Central memory CD4-positive, alpha-beta T cell (primary cell): ENCODE measurements at places on chromosomes 6 and 20.

GRCh38 chr6:13005994-13006393 lies 289.4 kb downstream of the PHACTR1 start:
- DNase-seq, result no peak

DNA sequence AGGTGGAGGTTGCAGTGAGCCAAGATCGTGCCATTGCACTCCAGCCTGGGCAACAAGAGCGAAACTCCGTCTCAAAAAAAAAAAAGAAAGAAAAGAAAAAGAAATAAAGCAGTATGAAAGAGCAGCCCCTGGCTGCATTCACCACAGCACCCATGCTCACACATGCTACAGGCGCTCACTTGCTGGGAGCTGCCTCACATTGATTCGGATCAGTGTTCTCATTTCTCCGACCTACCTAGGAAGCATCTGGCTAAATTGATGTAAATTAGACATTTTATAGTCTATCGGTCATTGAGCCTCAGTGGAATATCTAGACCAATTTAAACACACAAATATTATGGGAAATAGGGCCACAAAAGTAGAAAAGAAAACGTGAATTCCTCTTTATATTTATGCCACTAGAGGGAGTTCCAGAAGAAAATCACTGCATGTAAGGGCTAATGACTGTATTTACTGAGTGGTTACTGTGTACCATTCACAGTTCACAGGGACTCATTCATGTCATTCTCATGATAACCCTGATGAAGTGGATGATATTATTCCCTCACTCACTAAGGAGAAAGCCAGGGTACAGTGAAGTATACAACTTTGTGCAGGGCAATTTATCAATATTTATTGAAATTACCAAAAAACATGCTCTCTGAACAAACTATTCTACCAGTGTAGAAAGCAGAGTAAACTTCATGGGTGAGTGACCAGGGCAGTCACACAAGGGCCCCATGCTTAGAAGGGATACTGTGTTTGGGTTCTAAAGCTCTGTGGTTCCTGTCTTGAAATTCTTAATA lies 5.3 kb upstream of the MOG start:
- DNase-seq, result peak; percentile 38

DNA sequence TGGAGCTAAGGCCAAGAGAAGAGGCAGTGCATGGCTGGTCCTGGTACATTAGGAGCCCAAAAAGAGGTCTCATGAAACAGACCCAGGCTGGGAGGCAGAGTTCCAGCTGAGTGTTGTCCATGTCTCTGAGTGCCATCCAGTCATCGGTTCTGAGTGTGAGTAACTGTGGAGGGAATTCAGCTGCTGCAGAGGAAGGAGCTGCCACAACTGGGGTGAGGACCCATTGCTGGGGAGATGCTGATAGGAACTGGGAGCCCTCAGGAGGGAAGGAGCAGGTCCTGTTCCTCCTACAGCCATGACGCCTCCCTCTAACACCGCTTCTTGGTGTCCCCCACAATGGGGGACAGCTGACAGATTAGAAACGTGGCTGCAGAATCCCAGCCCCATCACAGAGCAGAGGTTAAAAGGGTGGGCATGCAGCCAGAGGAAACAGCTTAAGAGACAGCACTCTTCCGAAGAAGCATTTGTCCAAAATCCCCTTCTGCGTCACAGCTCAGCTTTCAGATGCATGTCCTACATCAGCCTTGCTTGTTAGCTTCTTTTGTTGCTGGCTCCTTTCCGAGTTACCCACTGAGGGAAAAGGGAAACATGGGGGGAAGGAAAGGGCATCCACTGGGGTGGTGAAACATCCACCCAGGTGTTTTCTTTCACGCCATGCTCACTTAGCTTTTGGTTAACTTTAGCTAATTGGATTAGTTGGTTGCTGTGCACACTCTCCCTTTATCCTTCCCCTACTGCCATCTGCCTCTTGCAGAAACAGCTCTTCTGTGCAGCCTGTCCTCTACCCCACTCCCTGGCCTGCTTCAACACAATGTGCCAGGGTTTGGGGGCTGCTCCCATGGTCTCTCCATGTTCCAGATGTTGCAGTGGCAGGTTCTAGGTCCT lies 239.2 kb downstream of the SYNDIG1 start:
- DNase-seq, result no peak

- no peak for DNase-seq
Observed at GRCh38 chr6:42255050-42255449, 37.4 kb upstream of the MRPS10 start.

DNA sequence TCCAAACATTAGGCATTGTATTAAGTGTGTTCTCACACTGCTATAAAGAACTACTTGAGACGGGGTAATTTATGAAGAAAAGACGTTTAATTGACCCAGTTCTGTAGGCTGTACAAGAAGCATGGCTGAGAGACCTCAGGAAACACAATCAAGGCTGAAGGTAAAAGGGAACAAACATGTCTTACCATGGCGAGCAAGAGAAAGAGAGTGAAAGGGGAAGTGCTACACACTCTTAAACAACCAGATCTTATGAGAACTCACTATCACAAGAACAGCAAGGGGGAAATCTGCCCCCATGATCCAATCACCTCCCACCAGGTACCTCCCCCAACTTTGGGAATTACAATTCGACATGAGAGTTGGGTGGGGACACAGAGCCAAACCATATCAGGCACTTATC lies 86.6 kb upstream of the TOP1 start:
- no peak for DNase-seq

DNA sequence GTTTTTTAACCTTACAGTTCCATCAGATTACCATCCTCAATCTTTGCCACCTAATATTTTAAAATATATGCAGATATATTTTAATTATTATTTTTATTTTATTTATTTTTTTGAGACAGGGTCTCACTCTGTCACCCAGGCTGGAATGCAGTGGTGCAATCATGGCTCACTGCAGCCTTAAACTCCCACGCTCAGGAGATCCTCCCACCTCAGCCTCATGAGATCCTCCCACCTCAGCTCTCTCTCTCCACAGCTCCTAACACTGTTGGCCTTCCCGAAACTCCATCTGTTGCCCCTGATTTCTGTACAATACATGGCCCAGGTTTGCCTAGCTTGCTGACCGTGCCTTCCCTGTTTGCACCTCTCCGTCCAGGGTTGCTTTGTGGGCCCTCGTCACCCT lies 4.4 kb upstream of the TAB2 start:
- DNase-seq, result no peak

GRCh38 chr6:129621252-129621651 lies 88.7 kb downstream of the ARHGAP18 start:
- DNase-seq, result no peak

DNA sequence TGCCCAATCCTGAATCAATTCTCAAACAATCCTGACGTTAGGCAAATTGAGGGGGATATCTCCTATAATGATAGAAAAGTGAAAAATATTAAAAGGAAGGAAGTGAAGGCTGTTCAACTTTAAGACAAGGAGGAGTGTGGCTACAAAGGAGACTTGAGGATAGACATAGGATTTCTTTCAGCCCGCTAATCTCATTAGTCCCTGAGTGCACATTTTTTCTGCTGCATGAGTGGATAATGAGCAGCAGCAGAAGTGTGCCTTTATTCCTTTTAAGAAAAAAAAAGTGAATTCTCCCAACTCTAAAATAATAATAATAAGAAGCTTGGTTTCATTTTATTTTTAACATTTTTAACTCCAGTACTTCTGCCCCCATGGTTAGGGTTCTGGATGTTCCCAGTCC lies 102.0 kb downstream of the SPTLC3 start:
- no peak for DNase-seq

DNA sequence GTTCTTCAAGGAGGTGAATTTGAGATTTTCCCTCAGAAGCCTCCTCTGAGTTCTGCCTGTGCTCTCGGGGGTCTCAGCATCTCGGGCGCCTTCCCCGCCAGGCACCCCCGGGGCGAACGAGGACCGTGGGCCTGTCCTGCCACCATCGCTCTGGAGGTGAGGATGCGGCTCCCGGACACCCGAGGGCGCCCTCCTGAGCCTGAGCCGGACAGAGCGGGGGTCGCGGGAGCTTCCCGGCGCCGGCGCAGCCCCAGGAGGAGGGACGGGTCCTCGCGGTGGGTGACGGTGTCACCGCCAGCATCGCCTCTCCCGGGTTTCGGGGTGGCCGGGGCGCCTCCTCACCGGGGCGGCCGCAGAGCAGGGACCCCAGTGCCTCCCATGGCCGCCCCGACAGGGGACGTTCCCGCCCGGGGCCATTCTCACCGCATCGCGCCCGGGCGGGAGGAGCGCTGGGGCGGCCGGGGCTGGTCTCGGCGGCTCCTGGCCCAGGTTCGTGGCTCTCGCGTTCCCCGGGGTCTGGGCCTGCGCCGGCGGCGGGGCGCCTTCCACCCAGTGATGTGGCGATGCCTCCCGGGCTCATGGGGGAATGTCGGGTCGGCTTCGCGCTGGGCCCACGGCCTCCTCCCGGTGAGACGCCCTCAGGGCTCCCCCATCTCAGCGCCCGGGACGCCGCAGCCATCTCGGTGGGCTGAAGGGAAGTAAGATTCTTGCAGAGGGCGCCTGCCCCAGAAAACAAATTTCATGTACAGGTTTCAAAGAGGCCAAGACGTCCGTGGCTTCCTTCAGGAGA lies 210.5 kb downstream of the ERMARD start:
- DNase-seq, result no peak

GRCh38 chr20:2795451-2795850 lies 5.0 kb downstream of the CPXM1 start:
- DNase-seq, result no peak

DNA sequence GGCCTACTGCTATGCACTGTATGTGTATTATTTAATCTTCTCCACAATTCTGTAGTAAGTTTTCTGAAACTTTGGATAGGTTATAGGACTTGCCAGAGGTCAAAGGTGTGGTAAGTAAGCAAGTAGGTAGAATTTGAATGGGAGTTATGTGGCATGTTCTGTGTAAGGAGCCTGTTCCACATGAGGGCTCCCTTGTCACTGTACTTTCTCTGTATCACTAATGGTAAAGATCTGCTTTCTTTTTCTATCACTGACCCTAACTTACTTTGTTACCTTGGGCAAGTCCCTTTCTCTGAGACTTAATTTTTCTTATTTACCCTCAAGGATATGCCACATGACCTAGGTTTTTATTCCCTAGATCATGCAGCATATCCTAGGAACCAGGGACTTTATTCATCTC lies 50.3 kb downstream of the EIF2S2 start:
- no peak for DNase-seq

- DNase-seq, result no peak
Observed at GRCh38 chr6:124961777-124962638, at the start of gene RNF217. TSS of gene RNF217 (plus strand) at chr6:124962437. CDS start at chr6:124962545, 108 bp downstream.
